ENCODE measurements at places on chromosomes 7 and 10.
A peak's percentile ranks its signal among the peaks of the same experiment; 100 is the strongest.

GRCh38 chr10:93911866-93912265 lies 18.1 kb downstream of the SLC35G1 start:
- H3K4me1 ChIP-seq: no peaks in the 10 kb centered on the region
- H3K27me3 ChIP-seq: no peaks in the 10 kb centered on the region
- H3K36me3 ChIP-seq: peaks cover 14% of the 10 kb centered on the region
- no peak overlapping the region for H3K4me3 ChIP-seq
- DNase-seq: no peak
- no peak overlapping the region for H3K27ac ChIP-seq

DNA sequence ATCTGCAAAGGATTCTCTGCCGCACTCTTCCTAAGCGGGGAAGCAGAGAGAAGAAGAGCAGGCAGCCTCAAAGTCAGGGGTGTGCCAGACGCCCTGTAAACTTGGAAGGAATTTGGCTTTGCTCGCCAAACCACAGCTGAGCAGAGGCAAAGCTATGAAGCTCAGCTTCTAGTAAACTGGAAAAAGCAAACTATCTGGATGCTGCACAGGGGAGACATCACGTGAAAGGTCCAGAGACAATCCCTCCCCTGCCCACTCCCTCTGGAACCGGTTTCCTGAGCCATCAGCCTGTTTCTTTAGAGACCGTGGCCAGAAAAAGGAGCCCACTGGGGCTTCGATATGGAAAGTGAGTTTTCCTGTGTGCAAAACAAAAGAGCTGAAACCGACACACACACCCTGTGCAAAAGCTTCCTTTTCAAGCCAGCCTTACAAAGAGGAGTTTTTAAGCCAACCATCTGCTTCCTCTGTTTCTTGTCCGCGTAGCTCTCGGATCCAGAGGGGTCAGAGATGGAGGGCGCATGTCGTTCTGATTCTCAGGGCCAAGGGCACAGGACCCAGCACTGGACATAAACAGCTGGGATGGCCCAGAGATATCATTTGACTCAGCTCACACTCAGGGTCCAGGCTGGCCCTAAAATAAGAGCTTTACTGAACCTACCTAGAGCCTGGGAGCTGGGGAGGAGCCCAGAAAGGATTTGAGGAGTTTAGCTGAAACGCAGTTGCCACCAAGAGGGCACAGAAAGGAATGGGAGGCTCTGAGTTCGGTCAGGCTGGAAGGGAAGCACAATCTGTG lies 58.2 kb upstream of the DNAAF5 start:
- no peak overlapping the region for H3K4me3 ChIP-seq
- no peak overlapping the region for H3K27ac ChIP-seq
- no peaks in the 10 kb centered on the region for H3K4me1 ChIP-seq
- DNase-seq: no peak
- H3K27me3 ChIP-seq: no peaks in the 10 kb centered on the region

- no peaks in the 10 kb centered on the region for H3K4me1 ChIP-seq
- DNase-seq: no peak
- H3K36me3 ChIP-seq: peaks cover 55% of the 10 kb centered on the region
- H3K4me3 ChIP-seq: no peak overlapping the region
- no peaks in the 10 kb centered on the region for H3K27me3 ChIP-seq
- no peak overlapping the region for H3K27ac ChIP-seq
Measured at GRCh38 chr7:2537981-2538851, 17.1 kb downstream of the BRAT1 start.

DNA sequence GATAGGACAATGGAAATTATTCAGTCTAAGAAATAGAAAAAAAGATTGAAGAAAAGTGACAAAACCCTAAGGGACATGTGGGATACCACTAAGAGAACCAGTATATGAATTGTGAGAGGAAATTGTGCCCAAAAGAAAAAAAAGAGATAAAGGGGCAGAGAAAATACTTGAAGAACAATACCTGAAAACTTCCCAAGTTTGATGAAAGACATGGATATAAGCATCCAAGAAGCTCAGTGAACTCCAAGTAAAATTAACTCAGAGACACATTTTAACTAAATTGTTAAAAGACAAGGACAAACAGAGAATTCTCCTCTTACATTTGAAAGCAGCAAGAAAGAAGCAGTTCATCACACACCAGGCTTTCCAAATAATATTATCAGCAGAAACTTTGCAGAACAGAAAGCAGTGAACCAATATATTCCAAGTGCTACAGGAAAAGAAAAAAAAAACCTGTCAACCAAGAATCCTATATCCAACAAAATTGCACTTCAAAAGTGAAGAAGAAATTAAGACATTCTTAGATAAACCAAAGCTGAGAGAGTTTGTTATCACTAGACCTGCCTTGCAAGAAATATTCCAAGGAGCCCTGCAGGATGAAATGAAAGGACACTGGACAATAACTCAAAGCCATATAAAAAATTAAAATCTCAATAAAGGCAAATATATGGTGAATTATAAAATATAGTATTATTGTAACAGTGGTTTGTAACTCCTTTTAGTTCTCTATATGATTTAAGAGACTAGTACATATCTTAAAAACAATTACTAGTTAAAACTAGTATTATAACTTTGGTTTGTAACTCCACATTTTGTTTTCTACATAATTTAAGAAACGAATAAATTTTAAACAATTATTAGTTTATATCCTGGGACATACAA lies 470.0 kb downstream of the PTPRN2 start:
- no peak overlapping the region for H3K4me3 ChIP-seq
- H3K27ac ChIP-seq: no peak overlapping the region
- no peak for DNase-seq
- H3K36me3 ChIP-seq: no peaks in the 10 kb centered on the region
- H3K4me1 ChIP-seq: no peaks in the 10 kb centered on the region

- H3K36me3 ChIP-seq: no peaks in the 10 kb centered on the region
- no peak for DNase-seq
- no peaks in the 10 kb centered on the region for H3K27me3 ChIP-seq
Measured at GRCh38 chr7:66279912-66280311, 74.8 kb downstream of the TPST1 start.

DNA sequence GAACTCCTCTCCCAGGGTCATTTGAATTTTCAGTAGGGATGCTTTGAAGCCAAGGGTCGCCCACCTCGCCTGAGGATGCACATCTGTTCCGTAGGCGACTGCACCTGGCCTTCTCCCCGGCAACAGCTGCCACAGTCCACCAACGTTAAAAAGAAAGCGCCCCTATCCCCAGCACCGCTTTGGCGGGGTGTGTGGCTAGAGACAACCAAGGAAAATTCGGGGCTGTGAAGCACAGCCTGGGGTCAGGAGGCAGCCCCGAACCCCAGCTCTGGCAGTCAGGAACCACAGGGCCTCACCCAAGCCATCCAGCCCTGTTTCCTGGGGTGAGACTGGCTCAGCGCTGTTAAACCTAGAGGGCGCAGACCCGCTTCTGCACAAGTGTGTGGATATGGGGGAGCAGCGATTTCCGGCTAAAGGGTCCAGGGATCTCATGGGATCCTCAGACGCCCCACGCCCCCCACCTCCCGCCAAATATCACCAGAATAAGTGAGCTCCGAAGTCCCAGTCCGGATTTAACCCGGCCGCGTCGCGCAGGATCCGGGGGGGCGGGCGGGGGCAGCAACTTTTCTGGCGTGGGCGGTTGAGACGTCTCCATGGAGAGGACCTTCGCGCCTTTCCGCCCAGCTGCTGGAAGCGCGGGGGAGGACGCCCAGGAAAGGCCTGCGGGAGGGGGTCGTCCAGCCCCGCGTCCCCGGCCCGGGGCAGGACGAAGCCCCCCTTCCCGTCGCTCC lies 822 bp downstream of the ZC3HAV1L start:
- H3K27me3 ChIP-seq: peaks cover 5% of the 10 kb centered on the region
- DNase-seq: no peak
- H3K36me3 ChIP-seq: no peaks in the 10 kb centered on the region
- H3K4me1 ChIP-seq: peaks cover 7% of the 10 kb centered on the region

DNA sequence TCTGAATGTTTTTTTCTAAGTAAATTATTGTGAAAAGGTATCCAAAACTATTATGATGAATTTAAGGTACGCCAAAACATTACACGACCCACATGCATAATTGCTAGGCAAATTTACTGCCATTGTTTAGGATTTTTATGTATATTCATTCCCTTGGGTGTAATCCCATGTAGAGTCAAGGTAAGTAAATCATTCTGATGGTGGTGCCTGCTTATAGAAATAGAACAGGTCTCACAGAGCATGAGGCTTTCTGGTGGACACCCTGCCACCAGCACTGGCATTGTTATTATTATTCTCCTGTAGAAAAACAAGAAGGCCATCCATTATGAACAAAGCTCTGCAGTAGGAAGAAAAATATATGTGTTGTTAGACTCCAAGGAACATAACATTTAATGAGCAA lies 111.7 kb upstream of the ZNF804B start:
- no peak overlapping the region for H3K4me3 ChIP-seq
- no peaks in the 10 kb centered on the region for H3K36me3 ChIP-seq
- no peaks in the 10 kb centered on the region for H3K27me3 ChIP-seq

- no peak overlapping the region for H3K4me3 ChIP-seq
- peaks cover 22% of the 10 kb centered on the region for H3K27me3 ChIP-seq
- no peak for DNase-seq
- no peaks in the 10 kb centered on the region for H3K36me3 ChIP-seq
- H3K27ac ChIP-seq: no peak overlapping the region
Measured at GRCh38 chr10:16965740-16966447, 148.7 kb upstream of the RSU1 start.

- no peak for DNase-seq
- H3K27me3 ChIP-seq: no peaks in the 10 kb centered on the region
- H3K27ac ChIP-seq: no peak overlapping the region
Measured at GRCh38 chr10:22054961-22055360, 51.4 kb upstream of the DNAJC1 start.

DNA sequence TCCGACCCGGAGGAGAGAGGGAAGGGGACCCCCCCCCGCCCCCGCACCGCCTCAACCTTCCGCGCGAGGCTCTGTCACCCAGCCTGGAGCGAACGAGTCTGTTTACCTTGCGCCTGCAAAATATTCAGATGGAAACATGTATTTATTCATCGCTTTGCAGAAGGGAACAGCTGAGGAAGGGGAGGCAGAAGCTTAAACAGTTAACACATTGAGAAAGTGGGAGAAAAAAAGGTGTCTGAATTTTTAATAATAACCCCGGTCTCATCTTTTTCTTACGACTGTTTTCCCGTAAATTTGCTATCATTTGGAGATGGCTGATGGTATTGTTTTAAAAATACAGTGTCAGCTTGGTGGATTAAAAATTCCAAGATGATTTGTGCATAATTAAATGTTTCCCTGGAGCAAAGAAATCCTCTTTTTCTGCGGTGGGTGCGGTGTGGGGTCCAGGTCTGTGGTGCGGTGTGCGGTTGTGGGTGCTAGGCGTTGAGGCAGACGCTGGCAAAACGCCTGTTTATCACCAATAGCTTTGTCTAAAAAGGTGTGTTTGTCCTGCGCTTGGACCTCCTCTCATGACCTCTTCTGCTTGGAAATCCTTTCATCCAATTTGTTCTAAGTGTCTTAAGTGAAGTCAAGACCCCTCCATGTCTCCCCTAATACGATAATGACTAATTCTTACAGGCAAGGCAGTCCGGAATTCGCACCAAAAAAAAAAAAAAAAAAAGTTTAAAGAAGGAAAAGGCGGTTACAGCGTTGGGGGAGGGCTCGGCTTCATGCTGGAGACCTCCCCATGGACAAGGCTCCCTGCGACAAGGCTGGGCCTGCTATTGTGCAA lies 1.6 kb downstream of the UNCX start:
- H3K4me1 ChIP-seq: no peaks in the 10 kb centered on the region
- H3K4me3 ChIP-seq: no peak overlapping the region
- no peak overlapping the region for H3K27ac ChIP-seq
- no peaks in the 10 kb centered on the region for H3K36me3 ChIP-seq
- H3K27me3 ChIP-seq: peaks cover 55% of the 10 kb centered on the region

DNA sequence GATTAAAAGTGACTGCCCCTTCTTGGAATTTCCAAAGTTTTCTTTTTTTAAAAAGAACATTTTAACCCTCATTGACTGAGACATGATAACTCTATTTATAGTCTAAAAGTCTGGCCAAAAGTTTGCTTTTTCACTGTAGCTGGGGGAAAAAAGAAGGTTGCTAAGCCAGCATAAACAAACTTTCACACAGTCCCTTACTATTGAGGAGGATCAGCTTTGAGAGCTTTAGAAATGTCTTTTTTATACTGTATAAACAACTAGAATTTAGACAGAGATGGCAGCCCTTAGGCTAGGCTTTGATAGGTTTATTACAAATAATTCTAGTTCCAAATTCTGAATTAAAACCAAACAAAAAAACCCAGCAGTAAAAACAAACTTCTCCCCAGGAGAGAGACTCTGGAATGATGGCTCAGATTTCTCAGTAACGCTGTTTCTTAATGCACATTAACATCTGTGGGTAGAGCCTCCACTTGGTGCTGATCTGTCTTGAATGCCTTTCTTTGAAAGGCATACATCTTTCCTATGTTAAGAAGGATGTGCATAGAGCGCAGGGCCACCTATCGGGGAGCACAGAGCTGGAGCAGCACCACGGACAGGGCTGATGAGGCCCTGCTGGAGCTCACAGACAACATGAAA lies 100.9 kb upstream of the PDLIM1 start:
- no peaks in the 10 kb centered on the region for H3K36me3 ChIP-seq
- H3K27ac ChIP-seq: no peak overlapping the region
- DNase-seq: no peak
- H3K4me3 ChIP-seq: no peak overlapping the region

DNA sequence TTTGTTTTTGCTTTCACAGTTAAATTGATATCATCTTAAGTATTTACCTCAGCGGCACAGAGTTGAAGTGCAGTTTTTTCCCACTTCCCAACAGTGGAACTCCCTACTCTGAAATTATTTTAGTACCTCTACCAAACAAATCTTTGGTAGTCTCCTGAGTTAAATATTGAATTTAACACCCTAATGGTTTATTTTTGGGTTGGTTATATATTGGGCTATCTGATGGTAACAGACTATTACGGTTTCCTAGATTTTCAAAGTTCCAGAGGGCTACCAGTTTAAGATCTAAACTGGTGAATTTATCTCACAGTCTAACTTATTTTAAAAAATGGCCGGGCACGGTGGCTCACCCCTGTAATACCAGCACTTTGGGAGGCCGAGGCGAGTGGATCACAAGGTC lies 1.3 kb downstream of the ZNF277 start:
- H3K27ac ChIP-seq: no peak overlapping the region
- peaks cover 18% of the 10 kb centered on the region for H3K27me3 ChIP-seq
- H3K4me1 ChIP-seq: peaks cover 23% of the 10 kb centered on the region
- DNase-seq: no peak

GRCh38 chr7:110397927-110398660 lies 692.8 kb upstream of the LRRN3 start:
- DNase-seq: no peak
- H3K4me1 ChIP-seq: no peaks in the 10 kb centered on the region
- no peaks in the 10 kb centered on the region for H3K36me3 ChIP-seq
- H3K27ac ChIP-seq: no peak overlapping the region
- no peaks in the 10 kb centered on the region for H3K27me3 ChIP-seq
- H3K4me3 ChIP-seq: no peak overlapping the region

- no peak overlapping the region for H3K4me3 ChIP-seq
- no peaks in the 10 kb centered on the region for H3K4me1 ChIP-seq
- H3K27me3 ChIP-seq: no peaks in the 10 kb centered on the region
Measured at GRCh38 chr10:16597656-16598055, 76.0 kb upstream of the C1QL3 start.

GRCh38 chr7:27204851-27205322 lies 5.0 kb upstream of the HOXA13 start:
- peak; percentile 19 for DNase-seq
- peaks cover 34% of the 10 kb centered on the region for H3K4me1 ChIP-seq
- no peak overlapping the region for H3K27ac ChIP-seq

GRCh38 chr10:45550903-45551786 lies 121.4 kb downstream of the ZFAND4 start:
- H3K4me3 ChIP-seq: no peak overlapping the region
- no peaks in the 10 kb centered on the region for H3K27me3 ChIP-seq
- peaks cover 7% of the 10 kb centered on the region for H3K4me1 ChIP-seq
- H3K36me3 ChIP-seq: no peaks in the 10 kb centered on the region
- H3K27ac ChIP-seq: no peak overlapping the region

- no peaks in the 10 kb centered on the region for H3K36me3 ChIP-seq
- H3K4me3 ChIP-seq: no peak overlapping the region
- H3K4me1 ChIP-seq: no peaks in the 10 kb centered on the region
Measured at GRCh38 chr10:111646021-111646420, 537.5 kb downstream of the GPAM start.

Data from CD14-positive monocyte (primary cell).